ENCODE measurements at places on chromosomes 5 and 9.

GRCh38 chr9:129490583-129491486 is 130.1 kb downstream of the C9orf50 start:
- no peak for DNase-seq

- DNase-seq: no peak
Measured at GRCh38 chr9:109597496-109597895, 99.4 kb upstream of the PTPN3 start.

DNA sequence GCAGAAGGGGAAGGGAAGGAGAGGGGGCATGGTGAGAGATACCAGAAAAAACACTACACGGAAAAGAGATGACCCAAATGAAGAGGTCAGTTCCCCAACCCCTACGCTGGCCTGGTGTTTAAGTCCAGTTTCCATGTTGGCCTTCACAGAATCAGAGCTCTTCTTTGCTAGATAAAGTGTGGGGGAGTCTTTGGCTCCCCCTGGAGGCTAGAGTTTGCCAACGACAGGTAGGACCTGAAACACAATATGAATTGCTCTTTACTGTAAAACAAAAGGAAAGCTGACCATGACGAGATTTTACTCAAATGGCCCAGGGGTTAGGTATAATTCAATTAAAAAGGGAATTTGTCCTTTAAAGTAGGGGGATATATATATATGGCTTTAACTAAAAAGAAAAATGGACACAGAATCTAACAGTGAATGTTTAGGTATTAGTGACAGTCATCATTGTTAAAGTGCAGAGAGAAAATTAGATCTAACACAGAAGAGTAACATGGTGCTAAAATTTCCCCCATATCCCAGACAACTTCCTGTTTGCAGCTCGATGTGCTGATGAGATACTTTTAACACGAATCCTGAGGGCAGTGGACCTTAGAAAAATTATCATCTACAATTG is 92.0 kb downstream of the SV2C start:
- peak; percentile 67 for DNase-seq

DNA sequence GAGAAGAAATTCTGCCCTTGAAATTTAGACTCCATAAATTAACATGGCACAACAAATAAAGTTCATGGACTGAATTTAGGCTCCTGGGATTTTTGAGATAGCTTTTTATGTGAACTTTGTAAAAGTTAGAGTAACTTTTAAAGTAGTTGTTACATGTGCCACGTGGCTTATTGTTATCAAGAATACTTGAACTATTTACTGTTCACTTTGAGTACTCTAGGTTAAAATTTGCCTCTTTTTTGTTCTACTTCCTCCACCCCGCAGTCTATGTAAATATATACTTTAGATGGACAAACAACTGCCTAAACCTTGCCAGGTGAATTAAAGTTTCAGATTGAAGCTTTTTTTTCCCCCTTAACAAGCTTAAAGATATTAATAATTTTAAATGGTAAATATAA is 457.9 kb downstream of the RAB3C start:
- DNase-seq: no peak

DNA sequence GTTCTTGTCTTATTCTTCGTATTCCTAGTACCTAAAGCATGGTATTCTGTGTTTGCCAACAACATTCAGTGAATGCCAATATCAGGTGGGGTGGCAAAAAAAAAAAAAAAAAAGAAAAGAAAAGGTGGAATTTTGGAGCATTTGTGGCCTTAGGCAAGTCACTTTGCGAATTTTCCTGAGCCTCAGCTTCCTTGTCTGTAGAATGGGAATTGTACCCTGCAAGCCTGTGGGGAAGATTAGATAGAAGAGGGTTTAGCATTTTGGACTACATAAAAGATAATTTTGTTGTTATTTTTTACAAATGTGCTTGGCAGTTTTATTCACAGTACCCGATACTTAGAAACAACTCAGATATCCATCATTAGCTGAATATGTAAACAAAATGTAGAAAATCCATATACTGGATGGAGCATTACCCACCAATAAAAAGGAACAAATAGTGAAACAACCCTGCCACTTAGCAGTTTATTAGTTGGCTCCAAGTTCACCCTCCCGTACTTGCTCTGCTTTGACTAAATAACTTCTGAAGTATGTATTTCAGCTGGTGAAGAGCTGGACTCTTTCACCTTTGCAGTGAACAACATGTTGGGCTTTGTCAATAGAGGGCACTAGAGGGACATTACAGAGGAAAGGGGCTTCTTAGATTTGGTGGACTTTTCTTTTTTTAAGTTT is 13.6 kb downstream of the UBE2D2 start:
- DNase-seq: no peak

GRCh38 chr9:91059713-91060112 is 258.1 kb downstream of the SYK start:
- DNase-seq: no peak

DNA sequence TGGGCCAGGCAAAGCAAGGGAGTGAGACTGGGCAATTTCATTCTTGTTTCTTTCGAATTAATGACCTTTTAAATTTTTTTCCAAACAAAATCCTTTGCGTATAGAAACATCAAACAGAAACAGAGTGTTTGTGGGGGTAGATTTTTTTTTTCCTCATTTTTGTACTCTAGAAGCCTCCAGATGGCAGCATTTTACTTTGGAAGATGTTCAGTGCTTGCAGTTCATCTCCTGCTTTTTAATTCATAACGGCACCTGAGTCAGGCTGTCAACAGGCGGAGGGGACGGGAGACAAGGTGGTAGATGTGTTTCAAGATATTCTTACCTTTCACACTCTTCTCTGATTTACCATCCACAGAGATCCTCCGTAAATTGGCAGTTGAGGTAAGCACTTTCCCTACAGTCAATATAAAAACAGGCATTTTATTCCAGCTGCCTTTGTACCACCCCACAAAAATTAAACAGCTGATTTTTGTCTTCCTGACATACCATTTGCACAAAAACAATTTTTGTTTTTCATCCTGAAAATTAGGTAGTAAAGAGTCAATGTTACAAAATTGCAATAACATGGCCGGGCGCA is 99.5 kb upstream of the FBXL17 start:
- no peak for DNase-seq

- DNase-seq: no peak
Measured at GRCh38 chr5:76718880-76719279, 3.0 kb downstream of the F2R start.

DNA sequence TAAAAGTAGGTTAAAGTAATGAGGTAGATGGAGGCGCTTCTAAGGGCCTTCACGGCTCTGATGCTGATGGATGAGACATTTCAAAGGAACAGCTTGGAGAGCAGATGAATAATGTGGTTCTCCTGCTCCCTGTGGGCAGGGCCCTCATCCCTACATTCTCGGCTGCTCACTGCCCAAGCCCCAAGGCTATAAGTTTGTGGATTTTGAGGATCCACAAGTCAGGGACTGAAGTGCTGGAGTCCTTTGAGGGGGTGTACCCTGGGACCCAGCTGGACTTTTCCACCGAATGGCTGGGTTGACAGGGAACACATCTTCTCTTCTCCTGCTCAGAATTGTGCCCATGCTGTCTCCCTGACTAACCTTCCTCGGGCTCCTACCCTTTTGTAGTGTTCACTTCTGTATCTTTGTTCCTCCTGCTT is 21.4 kb upstream of the CXCL14 start:
- no peak for DNase-seq

GRCh38 chr9:22446589-22446949 is at the start of gene DMRTA1:
Gene DMRTA1, plus strand, starts transcription at chr9:22446824. Its CDS starts 242 bp downstream, at chr9:22447066.
- DNase-seq: no peak

- DNase-seq: no peak
Measured at GRCh38 chr9:91770229-91770628, 179.8 kb downstream of the ROR2 start.

DNA sequence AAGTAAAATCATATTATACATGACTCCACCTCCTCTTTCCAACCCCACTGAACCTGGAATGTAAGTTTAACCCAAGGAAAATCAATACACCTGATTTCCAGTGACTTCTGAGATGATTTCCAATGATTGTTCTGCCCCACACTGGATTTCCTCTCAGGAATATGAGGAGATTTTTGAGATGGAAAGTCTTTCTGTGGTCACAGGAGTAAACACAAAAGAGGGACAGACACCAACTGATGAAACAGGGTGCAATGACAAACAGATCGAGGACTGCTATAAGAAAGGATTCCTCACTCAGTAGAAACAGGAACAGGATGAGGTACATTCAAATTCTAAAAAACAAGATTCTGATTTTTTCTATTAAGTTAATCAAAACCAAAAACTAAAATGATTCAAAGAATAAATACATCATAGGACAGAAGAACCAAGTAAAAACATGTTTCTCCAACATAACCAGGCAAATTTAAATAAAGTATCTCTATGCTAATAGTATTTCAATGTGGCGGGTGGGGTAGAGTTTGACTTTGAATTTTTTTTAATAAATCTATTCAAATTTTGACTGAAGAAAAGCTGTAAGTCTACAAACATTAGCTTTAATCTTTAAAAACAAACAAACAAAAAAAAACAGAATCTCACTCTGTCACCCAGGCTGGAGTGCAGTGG is 42.1 kb downstream of the DTWD2 start:
- DNase-seq: no peak

- no peak for DNase-seq
Measured at GRCh38 chr9:116087246-116087645, 66.3 kb upstream of the PAPPA start.

DNA sequence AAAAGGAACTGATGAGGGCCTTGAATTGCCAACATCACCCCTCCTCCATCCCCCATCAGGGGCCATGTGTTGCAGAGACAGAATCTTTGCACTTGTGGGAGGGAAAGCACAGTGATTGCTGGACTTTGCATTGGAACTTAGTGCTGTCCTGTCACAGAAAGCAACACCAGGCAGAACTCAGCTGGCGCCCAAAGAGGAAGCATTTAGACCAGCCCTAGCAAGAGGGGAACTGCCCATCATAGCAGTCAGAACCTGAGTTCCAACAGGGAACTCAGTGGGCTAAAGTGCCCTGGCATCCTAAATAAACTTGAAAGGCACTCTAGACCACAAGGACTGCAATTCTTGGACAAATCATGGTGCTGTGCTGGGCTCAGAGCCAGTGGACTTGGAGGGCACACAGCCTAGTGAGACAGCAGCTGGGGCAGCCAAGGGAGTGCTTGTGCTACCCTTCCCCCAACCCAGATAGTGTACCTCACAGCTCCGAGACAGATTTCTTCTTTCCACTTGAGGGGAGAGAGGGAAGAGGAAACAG is 128.1 kb downstream of the ACTL7B start:
- no peak for DNase-seq

DNA sequence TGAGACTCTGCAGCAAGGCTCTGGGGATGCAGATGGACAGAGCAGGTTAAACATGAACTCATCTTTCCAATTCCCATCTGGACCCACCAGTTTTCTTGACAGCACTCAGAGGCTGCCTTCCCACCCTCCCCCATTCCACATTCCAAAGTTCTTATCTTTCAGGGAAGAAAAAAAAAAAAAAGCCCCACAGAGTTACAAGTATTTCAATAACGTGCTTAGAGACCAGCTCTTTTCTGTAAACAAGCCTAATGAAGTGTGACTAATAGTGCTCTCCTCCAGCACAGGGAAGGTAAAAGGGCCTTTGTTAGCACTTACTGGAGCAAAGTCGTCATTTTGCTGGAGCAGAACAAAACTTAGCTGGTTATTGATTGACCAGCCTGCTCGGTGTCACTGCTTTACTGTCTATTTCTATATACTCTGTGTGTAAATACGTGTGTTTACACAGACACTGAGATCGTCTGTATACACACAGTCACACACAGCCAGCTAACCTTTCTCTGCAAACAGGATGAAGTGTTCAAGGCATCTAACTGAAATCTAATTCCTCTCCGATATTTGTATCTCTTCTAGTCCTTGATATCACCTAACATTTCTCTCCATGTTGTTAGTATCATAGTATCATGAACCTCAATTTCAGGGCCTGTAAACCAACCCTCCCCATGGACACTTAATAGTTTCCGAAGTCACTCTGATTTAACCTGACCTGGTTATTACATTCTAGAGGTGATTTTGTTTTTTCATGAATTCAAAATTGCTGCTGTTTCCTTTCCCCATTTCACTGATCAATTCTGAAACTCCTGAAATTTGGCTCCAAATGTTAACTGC is 84.9 kb downstream of the ZNF608 start:
- no peak for DNase-seq

- DNase-seq: no peak
Measured at GRCh38 chr5:131254741-131255140, 9.1 kb upstream of the CDC42SE2 start.

GRCh38 chr5:98772415-98773213 is 849 bp upstream of the RGMB start:
- DNase-seq: peak; percentile 23

DNA sequence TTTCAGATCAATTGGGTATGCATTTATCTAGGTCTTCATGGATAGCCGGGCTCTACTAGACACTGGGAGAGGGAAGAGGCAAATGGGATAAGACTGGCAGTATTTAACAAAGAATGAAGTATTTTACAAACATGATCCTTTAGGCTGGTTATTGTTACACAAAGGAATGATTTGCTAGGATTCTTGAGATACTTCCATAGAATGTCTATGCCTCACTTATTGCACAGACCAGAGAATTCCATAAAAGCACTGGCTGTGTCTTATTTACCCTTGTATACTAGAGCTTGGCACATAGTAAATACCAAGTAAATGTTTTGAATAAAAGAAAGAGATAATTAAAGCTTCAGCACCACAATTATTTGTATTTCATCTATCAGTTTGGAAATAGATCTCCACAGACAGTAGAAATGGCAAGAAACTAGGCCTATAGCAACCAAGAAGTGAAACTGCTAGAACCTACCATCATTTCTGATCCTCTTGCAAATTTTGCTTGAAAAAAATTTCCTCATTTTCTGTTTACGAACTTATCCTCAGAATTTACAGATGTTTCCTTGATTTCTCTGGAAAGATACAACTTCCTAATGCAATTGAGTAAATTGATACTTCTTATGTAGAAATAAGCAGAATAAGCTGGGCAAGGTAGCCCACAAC is 3.8 kb downstream of the PDCD1LG2 start:
- DNase-seq: no peak

GRCh38 chr5:8756498-8757084 is 789.3 kb downstream of the SEMA5A start:
- DNase-seq: no peak

DNA sequence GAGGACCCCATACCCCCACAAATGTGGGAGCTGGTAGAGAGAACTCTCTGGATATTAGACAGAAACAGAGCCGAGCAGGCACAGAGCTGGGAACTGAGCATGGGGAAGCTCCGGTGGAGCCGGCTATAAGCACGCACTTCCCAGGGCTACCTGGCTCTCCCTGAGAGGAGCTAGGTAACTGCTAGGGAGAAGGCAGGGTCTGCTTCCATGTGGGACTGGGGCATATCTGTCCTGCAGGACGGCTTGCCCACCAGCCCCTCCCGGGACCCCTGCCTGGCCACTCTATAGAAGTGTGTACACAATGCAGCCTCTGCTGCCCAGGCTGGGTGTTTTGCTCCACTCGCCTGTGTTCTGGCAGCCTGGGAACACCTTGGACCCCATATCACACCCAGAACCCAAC is 1537.0 kb upstream of the CDH9 start:
- no peak for DNase-seq

DNA sequence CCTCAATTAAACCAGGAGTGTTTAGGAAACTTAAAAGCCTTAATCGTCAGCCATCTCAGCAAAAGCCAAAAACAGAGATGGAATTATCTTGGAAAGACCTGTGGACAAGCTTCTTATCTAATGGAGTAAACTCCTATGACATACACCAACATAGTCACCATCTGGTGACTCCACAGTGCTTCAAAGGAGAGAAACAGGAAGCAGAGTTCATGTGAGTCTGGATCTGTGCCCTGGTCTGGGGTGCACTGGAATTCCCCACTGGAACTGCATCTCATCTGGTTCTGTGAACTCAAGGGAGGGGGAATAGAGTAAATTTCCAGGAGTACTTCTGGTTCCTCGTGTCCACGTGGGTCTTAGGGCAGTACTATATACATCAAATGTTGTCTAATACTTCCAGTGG is 36.3 kb upstream of the KCNN2 start:
- DNase-seq: no peak

GRCh38 chr5:150272531-150272930 is 17.0 kb downstream of the CAMK2A start:
- no peak for DNase-seq
